ENCODE measurements at places on chromosomes 12 and 14.

DNA sequence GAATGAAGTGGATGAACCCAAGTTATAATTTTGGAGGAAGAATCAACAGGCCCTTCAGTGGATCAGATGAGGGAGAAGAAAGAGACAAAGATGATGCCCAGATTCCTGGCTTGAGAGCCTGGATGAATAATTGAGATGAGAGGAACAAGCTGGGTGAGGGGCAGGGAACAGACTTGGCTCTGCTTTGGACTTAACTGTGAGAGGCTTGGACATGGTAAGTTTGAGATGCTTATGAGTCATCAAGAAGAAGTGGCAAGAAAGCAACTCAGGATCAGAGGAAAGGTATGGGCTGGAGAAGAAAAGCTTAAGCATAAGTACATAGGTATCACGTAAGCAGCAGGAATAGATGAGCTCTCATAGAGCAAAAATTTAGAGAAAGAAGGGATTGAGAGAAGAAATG is 55.3 kb downstream of the FIGNL2 start:
- no peak for DNase-seq

- DNase-seq = no peak
These were observed 69.0 kb downstream of the ITPK1 start for GRCh38 chr14:93046705-93047050.

- no peak for DNase-seq
These were observed 14.3 kb downstream of the REM2 start for GRCh38 chr14:22897357-22897756.

GRCh38 chr12:123516216-123516780 is 17.2 kb downstream of the RILPL1 start:
- DNase-seq = no peak

- DNase-seq = no peak
These were observed 21.0 kb upstream of the PLEKHG3 start for GRCh38 chr14:64683264-64683663.

DNA sequence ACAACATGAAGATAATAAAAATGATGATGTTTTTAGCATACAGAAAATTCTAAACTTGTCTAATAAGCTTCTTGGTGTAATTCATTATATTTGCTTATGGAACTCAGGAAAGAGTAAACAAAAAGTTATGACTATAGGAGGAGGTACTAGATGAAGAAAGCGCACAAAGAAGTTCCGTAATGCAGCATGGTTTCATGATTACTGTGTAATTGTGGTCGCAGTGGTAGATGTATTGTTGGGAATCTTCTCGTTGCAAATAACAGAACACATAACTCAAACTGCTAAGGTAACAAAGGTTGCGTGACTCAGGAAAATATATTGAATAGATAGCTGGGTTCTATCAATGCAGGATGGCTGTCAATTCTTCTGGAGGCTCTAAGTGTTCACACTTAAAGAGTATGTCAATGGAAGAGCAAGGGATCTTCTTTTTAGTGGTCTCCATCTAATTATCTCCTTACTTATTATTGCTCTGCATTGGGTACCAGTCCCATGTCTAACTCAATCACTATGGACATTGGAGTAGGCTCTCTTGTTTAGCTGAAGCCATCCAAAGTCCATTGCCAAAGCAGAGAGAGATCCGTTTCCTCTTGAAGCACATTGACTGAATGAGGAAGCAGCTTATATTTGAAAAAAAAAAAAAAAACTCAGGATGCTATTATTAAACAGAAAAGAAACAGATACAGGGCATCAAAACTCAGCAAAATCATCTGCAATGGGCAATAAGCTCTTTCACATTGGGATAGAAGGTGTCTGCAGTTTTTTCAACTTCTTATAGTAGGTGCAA is 283.4 kb upstream of the ATP2B1 start:
- DNase-seq = no peak

- DNase-seq = no peak
These were observed 37.1 kb downstream of the CLIP1 start for GRCh38 chr12:122385171-122386016.

DNA sequence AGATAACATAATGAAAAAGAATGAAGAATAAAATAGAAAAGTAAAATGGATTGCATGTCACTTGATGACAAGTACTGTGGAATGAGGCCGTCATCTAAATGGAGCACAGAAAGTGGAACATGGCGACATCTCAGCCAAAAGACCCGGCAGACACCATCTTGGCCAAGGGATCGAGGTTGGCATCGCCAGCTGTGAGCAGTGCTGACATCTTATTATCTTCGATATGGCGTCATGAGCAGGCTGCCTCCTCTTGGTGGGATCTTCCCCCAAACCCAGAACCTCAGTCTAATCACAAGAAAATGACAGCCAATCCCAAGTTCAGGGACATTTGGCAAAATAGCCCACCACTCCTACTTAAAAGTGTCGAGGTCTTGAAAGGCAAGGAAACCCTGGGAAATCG is 15.1 kb downstream of the SERPINA5 start:
- no peak for DNase-seq

DNA sequence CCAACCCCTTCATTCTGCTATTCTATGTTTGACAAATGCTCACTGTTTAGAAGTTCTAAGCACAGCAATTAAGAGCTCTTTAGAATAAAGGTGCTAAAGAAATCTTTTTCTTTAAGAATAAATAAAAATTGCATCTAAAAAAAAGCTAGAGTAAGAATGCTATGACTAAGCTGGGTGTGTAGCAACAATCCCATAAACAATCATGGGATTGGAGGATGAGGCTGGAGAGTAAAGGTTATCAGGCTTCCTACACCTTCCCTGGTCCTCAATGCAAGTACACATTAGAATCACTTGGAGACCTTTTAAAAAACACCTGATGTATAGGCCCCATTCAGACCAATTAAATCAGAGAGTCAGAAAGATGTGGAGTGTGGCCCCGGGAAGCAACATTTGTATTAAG is 88.3 kb downstream of the CIT start:
- no peak for DNase-seq

DNA sequence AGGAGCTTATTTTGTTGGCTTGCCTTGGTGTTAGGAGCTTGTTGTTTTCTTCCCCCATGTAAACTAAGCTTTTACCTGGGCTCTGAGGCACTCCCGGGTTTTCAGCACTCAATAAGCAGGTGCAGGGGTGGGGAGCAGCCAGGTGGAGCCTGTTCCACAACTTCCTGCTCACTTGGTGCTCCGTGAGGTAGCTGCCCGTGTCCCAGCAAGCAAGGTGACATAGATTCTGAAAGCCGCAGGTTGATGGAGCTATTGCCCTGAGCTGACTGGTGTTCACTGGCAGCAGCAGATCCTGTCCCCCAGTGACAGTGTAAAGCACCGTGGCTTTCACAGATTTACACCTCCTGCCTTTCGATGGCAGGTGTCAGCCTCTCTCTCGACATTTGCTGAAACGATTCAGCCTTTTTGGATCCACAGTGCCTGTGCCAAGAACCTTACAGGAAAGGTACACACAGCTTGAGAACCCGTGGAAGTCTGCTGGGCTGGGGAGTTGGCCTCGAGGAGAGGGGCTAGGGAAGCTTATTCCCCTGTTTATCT is 295.7 kb upstream of the FKBP4 start:
- DNase-seq = no peak

GRCh38 chr12:89949457-89950195 is 241.0 kb upstream of the ATP2B1 start:
- peak; percentile 43 for DNase-seq

GRCh38 chr12:52165096-52165855 is 26.5 kb downstream of the KRT80 start:
- no peak for DNase-seq

- DNase-seq = no peak
These were observed 25.4 kb upstream of the PELI2 start for GRCh38 chr14:56092763-56093162.

DNA sequence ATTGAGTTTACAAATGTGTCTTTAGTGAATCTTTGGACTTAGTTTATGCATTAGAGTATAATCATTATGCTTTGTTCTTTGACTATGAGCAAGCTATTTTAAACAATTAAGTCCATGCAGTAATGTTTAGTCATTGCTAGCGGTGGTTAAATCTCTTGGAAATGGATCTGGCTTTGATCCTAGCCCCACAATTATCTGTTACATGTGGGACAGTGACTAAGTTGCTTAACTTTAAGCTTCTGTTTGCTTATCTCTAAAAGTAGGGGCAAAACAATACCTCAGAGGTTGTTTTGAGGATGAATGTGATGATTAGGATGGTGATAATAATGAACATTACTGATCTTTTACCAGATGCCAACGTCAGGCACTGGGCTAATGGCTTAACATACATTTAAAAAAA is 124.2 kb downstream of the NPAS3 start:
- no peak for DNase-seq

DNA sequence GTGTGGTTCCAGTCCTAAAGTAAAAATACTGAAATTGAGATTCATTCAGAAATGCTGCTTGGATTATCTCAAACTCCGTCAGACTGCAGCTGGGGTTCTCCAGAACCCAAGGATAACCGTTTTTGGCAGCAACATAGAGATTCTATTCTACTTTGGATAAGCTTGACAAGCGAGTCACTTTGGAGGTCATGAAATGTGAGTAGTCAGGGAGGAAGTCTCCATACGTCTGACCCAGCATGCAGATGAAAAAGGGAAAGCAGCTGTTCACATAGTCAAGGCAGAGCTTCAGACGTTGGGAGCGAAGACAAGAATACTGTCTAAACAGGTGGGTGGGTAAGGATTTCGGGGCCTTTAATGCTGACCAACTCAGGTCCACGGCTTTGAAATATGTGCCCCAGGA is 14.9 kb upstream of the HSP90B1 start:
- no peak for DNase-seq

DNA sequence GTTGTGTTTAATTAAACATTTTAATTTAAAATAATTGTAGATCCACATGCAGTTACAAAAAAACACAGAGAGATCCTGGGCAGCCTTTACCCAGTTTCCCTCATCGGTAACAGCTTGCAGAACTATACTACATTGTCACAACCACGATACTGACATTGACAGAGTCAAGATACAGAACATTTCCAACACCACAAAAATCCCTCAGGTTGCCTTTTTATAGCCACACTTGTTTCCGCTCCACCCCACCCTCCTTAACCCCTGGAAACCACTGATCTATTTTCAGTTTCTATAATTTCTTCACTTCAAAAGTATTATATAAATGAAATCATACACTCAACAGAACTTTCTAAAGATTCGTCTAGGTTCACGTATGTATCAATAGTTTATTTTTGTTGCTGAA is 458.8 kb upstream of the SOX5 start:
- DNase-seq = no peak

DNA sequence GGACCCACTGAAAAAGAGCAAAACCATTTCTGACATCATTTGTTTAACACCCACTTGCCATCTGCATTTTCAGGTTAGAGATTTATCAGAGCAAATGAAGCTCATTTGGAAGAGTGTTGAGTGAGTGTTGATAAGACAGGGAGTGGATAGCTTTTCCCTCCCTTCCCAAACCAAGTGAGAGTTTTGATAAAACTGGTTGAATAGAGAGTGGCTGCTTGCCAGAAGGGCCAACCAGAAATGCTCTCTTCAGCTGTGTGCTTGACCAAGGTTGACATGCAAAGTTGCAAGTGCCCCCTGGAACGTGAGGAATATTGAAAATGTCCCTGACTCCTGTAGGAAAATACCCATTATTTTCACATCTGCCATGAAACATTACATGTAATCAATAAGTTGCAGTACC is 1487.0 kb upstream of the FLRT2 start:
- DNase-seq = no peak

DNA sequence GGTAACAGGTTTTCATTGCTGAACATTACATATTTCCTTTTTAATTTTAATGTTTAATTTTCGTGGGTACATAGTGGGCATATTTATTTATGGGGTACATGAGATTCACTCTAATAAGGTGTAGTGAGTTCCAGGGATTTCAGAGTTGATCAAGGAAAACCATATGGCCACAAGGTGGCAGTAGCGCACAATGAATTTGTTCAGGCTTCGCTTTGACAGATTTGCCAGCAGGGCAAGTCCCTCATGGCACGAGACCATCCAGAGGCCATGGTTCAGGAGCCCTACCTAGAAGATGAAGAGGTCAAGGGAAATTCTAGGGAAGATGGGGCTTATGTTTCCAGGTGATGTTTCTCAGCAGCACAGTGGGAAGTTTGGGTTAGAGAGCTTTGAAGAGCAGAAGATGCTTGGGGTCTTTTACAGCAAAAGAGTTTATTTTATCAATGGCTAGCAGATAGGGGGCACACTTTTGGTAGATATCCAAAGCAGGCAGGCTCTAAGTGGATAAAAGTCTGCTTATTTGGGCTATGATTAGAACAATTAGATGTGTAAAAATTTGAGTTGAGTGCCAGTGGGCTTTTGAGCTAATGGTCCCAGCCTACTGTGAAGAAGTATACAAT is 1004.4 kb downstream of the AACS start:
- peak; percentile 67 for DNase-seq

GRCh38 chr12:15540005-15540404 is 217.7 kb downstream of the PTPRO start:
- DNase-seq = no peak

DNA sequence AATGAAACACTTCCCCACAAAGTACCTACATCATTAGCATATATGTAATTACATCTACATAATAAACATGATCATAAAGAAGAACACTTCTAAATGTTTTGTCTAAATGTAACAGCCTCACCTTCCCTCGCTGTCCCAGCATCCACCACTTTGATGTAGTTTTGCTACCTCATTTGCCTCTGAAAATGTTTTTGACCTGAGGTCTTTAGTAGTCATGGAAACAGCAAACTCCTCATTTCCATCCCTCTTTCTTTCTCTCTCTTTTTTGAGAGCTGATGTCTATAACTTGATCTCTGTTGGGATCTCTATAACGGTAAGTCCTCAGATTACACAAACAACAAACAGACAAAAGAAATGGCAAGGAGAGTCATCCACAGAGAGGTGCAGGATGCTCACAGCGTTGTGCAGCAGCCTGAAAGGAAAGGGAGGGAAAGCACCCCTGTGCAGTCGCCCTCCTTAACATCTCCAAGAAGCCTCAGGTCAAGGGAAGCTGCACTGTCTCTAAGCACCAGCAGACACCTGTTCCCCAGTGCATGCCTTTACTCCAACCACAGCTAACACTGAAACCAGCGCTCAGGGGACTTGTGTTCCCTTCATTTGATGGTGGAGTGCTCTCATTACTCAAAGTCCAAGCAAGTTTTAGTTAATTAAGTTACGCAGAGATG is 268.7 kb downstream of the TMEM132D start:
- no peak for DNase-seq

DNA sequence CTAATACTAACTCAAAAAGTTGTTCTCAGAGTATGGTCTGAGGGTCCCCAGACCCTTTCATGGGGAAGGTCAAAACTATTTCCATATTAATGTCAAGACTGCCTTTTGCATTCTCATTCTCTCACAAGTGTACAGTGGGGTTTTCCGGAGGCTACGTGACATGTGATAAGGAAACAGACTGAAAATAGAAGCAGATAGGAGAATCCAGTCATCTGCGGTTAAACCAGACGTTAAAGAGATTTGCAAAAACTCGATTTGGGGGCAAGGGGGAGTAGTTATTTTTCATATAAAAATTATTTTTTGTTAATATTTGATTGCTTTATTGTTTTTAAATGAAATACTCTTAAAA is 1.0 kb upstream of the NAP1L1 start:
- DNase-seq = no peak
